ENCODE measurements at places on chromosomes 11 and 22. TPM values are rescaled to one million over a fixed set of nuclear protein-coding genes. Genes with fewer than 3 reads are reported as not detected.

Gene P4HA3
- 116 TPM for total RNA-seq

Gene LMO2
- not detected for total RNA-seq

Gene ASPHD2
- 2.3 TPM for total RNA-seq

Gene C11orf91
- not detected for total RNA-seq

Gene CALCA
- not detected for total RNA-seq

Gene CNIH2
- 0.37 TPM for total RNA-seq

Measured in smooth muscle cell of the umbilical artery (primary cell).